Calu3 (cell line): ENCODE measurements at places on chromosomes 4 and X. TPM values are rescaled to one million over a fixed set of nuclear protein-coding genes. Genes with fewer than 3 reads are reported as not detected.

Gene XK
- 11.3 and 14.7 TPM in 2 replicates for total RNA-seq

Gene OCRL
- 29.6 and 30.7 TPM in 2 replicates for total RNA-seq

Gene DCTD
- total RNA-seq, result 65.3 and 69.1 TPM in 2 replicates

Gene PRDM5
- 8.3 and 8.7 TPM in 2 replicates for total RNA-seq

Gene TSPAN6
- total RNA-seq, result 69.1 and 70.6 TPM in 2 replicates
